Stimulated activated CD4-positive, alpha-beta T cell treated with anti-CD3 and anti-CD28 coated beads, Interleukin-15, amount 100 ng/mL, for 1 hour (primary cell): ENCODE measurements at places on chromosomes 7 and 10.
A peak's percentile ranks its signal among the peaks of the same experiment; 100 is the strongest.

DNA sequence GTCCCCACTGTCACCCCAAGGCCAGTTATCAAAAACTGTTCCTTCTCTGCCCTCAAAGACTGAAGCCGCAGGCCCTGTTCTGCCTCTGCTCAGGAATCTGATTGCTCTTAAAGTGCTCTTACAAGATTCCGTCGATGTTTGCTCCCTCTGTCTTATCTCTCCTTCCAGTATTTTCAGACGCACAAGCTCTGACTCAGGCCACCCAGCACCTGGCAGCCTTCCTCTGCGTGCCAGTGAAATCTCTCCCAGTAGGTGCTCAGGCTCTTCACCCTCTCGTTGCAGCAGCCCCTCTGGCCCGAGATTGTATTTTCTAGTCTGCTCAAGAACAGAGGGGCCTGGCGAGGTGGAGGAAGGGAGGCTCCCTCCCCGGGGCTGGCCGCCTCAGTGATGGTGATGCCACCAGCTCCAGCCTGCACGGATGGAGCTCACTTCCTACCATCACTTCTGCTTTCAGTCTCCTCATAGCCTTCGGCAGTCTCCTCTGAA is 276.2 kb downstream of the USP6NL start:
- DNase-seq, result no peak

GRCh38 chr10:119801998-119802538 is 70.6 kb downstream of the MCMBP start:
- no peak for DNase-seq

- no peak for DNase-seq
Observed at GRCh38 chr7:99120916-99121315, 23.0 kb downstream of the SMURF1 start.

GRCh38 chr7:26667514-26668133 is 196.8 kb downstream of the SKAP2 start:
- no peak for DNase-seq

DNA sequence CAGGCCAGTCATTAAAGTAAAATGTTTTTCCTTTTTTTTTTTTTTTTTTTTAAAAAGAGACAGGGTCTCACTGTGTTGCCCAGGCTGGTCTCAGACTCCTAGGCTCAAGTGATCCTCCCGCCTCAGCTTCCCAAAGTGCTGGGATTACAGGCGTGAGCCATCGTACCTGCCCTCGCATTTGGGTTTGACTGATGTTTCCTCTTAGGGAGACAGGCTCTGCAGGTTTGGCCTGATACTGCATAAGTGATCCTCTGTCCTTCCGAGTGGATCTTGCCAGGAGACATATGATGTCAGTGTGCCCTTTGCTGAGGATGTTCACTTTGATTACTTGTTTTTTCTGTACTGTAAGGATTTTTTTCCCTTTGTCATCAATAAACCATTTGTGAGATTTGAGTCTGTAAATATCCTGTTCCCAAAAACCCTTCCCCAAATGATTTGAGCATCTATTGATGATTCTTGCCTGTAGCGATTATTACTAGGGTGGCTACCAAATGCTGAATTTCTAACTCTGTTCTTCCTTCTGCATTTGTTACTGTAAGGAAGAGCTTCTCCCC is 19.7 kb downstream of the LIMK1 start:
- DNase-seq, result no peak

DNA sequence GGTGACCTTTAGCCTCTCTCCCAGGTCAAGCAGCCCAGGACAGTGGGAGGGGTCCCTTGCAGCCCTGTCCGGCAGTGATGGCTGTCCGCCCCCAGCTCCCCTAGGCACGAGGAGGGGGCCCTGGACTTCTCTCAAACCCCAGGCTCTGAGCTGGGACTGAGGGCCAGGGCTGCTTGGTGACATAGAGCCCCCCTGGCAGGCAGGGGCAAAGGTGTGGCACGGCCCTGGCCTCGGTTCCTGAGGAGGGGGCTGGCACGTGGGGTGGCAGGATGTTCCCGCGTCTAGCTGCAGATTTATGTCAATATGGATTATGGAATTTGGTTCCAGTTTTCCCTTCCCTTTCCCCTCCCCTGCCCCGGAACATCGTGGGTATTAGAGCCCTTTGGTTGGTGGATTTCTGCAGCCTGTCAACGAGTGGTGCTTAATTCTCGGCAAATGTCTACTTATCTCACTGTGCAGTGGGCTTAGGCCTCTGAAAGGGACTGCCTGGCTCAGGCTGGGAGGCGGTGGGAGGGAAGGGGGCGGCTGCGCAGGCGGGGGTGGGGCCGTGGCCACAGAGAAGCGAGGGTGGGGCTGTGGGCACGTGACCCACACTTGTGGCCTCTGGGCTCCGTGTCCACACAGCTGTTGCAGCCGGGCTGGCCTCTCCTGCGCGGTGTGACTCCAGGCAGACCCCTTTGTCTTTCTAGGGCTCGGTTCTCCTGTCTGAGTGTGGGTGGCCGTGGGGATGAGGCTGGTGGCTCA is 19.3 kb downstream of the UNCX start:
- no peak for DNase-seq

GRCh38 chr10:74977913-74978847 is 133.3 kb upstream of the SAMD8 start:
- no peak for DNase-seq

DNA sequence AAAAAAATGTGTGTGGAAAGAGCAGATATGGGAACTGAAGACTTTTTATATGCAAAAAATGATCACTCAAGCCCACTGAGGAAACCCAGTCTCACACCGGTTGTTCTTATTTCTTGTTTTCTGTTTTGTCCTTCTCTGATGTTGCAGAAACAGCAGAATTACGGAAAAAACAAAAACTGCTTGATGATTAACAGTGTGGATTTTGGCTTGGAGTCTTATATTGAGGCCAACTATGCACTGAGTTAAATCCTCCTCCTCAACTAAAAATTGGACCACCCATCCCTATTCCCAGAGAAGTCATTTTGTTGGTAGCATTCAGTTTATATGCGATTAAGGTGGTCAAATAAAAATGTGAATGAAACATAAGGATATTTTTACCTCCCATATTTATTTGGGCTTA is 246.1 kb downstream of the LRMDA start:
- no peak for DNase-seq

GRCh38 chr7:151756076-151756731 is 120.7 kb downstream of the PRKAG2 start:
- no peak for DNase-seq

DNA sequence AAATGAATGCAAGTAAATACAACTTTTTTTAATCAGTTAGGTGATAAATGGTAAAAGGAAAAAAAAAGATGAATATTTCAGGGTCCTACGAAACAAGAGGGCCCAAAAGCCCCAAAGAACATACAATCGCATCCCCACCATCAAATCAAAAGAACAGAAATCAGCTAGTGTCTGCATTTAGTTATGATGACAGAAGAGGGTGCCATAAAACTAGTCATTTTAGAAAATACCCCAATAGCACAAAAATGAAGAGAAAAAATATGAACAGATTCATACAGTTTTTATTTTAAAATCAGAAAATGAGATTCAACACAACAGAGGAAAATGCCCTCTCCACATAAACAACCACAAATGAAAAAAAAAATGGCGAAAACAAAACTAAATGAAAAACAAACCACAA is 905.5 kb downstream of the REEP3 start:
- DNase-seq, result no peak

DNA sequence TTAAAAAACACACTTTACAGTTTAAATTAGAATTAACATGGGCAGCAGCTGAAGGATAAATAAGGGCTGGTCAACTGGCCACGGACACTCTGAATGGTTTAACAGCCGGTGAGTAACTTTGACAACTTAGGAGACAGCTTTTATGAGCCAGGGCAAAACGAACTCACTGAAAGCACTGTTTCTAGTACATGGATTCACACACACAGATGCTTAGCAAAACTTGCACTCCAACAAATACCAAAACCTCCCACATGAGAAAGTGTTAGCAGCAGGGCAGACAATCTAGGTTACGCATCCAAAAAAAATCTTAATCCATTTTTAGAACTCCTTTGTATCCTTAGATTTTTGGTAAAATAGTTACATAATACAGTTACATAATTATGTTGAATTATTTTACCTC is 486.4 kb downstream of the PHTF2 start:
- DNase-seq, result no peak

GRCh38 chr7:102287111-102287980 is 678 bp downstream of the SH2B2 start:
- DNase-seq, result no peak

GRCh38 chr7:1890289-1891235 is 220.5 kb downstream of the ELFN1 start:
- no peak for DNase-seq

- DNase-seq, result no peak
Observed at GRCh38 chr7:27897001-27897400, 157.0 kb downstream of the TAX1BP1 start.

GRCh38 chr7:1169409-1170368 is 9.7 kb upstream of the ZFAND2A start:
- peak; percentile 91 for DNase-seq

GRCh38 chr7:81482600-81483186 is 287.2 kb downstream of the HGF start:
- no peak for DNase-seq

- DNase-seq, result no peak
Observed at GRCh38 chr10:128712661-128713400, 586.6 kb upstream of the MKI67 start.

DNA sequence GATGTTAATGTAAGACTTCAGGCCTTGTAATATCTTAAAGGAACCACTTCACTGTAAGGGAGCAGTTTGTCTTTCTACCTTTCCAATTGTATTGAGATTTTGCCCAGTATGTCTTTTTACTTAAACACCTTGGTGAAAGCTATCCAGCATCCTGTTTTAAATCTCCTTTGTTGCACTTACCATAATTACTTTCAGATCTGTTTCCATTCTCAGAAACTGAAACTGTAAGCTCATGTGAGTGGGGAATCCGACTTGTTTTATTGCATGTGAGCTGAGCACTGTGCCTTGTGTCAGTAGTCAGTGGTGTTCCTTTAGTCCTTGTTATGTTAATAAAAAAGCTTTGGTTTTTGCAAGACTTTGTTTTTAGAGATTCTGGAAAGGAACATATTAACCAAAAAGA is 42.2 kb downstream of the BMPR1A start:
- no peak for DNase-seq

DNA sequence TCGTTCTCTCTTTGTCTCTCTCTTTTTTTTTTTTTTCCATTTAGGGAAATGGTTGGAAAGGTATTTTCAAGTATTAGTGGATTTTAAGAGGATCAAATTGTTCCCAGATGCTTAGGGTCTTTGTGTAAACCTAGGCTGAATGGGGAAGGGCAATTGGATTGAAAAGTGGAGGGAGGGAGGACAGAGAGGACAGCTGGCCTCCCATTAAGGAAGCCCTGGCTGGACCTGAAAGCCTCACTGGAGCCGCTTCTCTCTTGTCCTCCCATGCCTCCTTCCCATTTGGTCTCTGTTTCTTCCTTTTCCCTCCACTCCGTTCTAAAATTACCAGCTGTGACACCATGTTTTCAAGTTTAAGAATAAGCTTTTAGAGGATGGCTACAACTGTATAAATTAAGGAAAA is 104.1 kb downstream of the TACC2 start:
- no peak for DNase-seq

DNA sequence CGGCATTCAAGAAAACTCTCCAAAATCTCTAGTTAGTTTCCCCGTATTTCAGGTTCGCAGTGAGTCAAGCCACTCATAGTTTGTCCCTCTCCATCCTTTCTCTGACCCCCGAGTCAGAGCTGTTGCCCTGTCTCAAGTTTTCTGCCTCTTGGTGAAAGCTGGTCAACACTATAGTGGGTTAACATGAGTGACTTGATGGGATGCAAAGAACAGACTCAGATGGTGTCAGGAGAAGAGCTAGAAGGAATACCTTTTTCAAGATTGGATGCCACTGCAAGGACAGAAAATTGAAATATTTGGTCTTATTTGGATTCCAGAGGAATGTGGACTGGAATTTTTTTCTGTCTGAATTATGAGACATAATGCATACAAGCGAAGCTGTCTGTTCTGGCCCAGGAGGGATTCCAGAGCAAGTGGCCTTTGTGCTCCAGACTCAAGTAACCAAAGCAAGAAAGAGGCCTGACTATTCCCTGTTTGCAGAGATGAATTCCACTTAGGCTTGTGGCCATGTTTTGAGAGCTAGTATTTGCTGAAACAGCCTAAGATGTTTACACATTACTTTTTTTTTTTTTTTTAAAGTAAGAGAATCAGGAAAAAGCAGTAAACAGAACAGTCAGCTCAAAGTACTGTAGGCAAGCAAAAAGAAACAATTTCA is 67.4 kb downstream of the VWC2 start:
- DNase-seq, result no peak

- no peak for DNase-seq
Observed at GRCh38 chr7:132065989-132066603, 509.7 kb upstream of the PODXL start.

DNA sequence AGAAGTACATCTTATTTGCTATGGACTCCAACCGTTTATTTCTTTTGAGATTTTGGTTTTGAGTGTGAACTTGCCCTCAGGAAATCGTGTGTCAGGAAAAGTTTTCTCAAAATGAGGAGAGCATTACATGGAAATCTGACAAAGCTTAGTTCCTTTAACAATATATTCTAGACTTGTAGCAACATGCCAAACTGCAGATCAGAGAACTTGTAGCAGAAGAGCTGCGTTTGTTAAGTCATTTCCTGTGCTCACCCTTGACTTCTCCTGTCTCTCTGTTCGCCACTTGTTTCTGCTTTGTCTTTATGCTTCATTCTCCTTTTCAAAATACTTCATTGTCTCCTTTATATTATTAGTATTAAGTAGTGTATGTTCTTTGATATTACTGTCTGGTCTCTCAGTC is 116.6 kb upstream of the FOXP2 start:
- DNase-seq, result no peak

GRCh38 chr10:131086094-131086493 is 225.4 kb downstream of the TCERG1L start:
- no peak for DNase-seq

DNA sequence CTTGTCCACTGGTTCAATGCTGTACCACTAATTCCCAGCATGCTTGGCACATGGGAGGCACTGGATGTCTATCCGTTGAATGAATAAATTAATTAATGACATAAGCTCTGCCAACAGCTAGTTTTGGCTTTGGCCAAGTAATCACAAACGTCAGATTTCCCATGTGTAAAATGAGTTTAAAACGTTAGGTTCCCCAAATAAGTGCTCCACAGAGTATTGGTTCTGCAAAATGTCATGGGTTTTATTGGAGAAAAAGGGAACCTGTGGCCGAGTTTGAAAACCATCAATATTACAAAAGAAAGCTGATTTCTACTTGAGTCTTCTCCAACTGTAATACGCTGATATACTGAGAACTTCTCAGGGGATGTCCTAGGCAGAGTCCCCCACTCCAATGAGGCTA is 23.2 kb downstream of the ELMO1 start:
- no peak for DNase-seq

DNA sequence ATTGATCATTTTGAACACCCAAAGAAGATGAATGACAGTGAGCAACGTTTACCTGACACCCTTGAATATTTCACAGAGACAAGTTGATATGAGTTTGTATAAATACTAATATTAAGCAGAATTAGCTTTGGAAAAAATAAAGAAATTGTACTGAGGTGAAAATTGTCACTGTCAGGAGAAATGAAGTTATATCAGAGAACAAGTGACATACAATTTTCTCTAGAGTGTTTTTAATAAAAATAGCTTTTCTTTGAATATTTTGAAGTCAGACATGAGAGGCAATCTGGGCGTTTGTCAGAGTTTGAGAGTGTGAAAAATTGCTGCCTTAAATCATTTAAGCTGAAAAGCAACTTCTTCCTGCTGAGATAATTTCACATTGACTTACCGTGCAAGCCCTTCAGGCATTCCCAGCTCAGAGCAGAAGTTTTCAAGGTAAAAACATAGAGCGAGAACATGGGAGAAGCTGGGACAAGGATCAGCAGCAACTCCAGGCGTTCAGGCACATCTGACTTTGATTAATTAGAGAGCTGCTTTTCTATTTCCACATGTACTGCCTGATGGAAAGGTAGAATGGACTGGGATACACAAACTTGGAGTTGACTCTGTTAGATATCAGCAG is 535.9 kb downstream of the TFEC start:
- DNase-seq, result no peak
